ENCODE measurements at places on chromosomes 1 and 21. TPM values are rescaled to one million over a fixed set of nuclear protein-coding genes. Genes with fewer than 3 reads are reported as not detected.

- no peak overlapping the region for H3K27ac ChIP-seq
- no peaks in the 10 kb centered on the region for H3K27me3 ChIP-seq
- peaks cover 6% of the 10 kb centered on the region for H3K36me3 ChIP-seq
- DNase-seq, result no peak
Observed at GRCh38 chr1:183551924-183552323, 38.3 kb downstream of the NCF2 start.

DNA sequence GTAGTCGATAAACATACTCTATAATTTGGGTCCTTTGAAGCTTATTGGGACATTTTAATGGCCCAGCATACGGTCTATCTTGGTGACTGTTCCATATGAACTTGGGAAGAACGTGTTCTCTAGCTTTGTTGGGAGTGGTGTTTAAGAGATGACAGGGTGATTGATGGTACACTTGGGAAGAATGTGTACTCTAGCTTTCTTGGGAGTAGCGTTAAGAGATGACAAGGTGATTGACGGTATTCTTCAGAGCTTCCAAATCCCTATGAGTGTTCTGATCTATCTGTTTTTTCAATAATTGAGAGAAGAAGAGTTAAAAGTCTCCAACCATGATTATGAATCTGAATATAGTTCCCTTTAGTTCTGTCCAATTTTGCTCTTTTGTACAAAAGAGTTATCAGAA lies 9.4 kb downstream of the NPHP4 start:
- no peaks in the 10 kb centered on the region for H3K27me3 ChIP-seq
- no peak overlapping the region for H3K4me3 ChIP-seq
- DNase-seq, result no peak
- H3K36me3 ChIP-seq, result no peaks in the 10 kb centered on the region
- no peaks in the 10 kb centered on the region for H3K4me1 ChIP-seq

The ZNF124 gene
- total RNA-seq, result 52.9 TPM

- no peaks in the 10 kb centered on the region for H3K27me3 ChIP-seq
- H3K27ac ChIP-seq, result no peak overlapping the region
- no peak overlapping the region for H3K4me3 ChIP-seq
- DNase-seq, result no peak
Observed at GRCh38 chr1:12201352-12202189, 28.3 kb upstream of the VPS13D start.

DNA sequence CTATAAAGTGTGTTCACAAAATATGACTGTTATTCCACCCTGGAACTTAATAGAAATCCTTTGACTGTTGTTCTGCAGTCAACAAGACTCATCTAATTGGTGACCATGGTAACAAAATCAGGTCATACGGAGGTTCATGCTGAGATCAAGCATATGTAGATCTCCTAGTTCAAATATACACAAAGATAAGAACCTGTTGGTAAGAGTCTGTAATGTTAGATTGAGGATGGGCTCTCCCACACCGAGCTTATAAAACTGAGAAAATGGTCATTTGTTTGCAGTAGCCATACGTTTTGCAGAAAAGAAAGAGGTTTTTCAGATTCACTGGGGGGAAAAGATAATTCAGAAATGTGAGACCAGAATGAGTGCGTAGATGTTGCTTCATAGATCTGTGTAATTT lies 468.1 kb downstream of the RPS6KC1 start:
- H3K4me3 ChIP-seq, result no peak overlapping the region
- H3K27me3 ChIP-seq, result no peaks in the 10 kb centered on the region
- DNase-seq, result no peak
- no peaks in the 10 kb centered on the region for H3K36me3 ChIP-seq
- no peaks in the 10 kb centered on the region for H3K4me1 ChIP-seq

The CAPN8 gene
- 4.1 TPM for total RNA-seq

The MYOG gene
- not detected for total RNA-seq

The TMEM35B gene
- total RNA-seq, result 13.9 TPM

The S100PBP gene
- total RNA-seq, result 23.8 TPM

GRCh38 chr1:183989078-183989577 lies 48.4 kb downstream of the COLGALT2 start:
- DNase-seq, result no peak
- H3K36me3 ChIP-seq, result no peaks in the 10 kb centered on the region
- H3K4me1 ChIP-seq, result peaks cover 64% of the 10 kb centered on the region
- no peak overlapping the region for H3K4me3 ChIP-seq

DNA sequence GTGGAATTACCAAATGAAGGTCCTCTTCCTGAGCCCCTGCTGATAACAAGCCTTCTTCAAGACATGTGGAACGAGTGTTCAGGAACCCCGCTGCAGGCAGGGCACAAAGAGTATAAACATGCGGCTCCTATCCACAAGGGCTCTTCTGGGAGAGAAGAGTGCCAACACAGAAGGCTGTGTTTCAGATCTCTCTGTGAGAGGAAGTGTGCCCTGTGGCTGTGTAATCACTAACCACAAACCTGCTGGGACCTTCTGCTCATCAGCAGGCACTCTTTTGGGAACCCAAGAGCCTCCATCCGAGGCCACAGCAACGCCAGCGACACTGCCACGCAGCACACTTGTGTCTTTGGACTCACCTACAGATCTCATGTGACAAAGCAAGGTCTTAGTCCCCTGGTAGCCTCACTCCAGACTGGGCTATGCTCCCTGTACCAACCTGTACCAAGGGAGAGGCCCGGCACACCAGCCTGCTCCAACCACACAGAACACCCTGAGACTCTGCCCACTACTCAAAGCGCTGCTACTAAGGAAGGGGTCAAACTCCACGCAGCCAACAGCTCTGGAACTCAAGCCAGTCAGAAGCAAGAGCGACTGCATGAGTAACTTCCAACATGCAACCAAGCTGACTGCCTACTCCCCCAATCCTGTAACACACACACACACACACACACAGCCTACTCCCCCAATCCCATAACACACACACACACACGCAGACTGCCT lies 7.8 kb downstream of the PTTG1IP start:
- no peaks in the 10 kb centered on the region for H3K36me3 ChIP-seq
- H3K4me3 ChIP-seq, result no peak overlapping the region
- no peaks in the 10 kb centered on the region for H3K27me3 ChIP-seq
- peak overlapping the region; percentile 88 for H3K27ac ChIP-seq
- H3K4me1 ChIP-seq, result peaks cover 39% of the 10 kb centered on the region

The C1QB gene
- total RNA-seq, result not detected

DNA sequence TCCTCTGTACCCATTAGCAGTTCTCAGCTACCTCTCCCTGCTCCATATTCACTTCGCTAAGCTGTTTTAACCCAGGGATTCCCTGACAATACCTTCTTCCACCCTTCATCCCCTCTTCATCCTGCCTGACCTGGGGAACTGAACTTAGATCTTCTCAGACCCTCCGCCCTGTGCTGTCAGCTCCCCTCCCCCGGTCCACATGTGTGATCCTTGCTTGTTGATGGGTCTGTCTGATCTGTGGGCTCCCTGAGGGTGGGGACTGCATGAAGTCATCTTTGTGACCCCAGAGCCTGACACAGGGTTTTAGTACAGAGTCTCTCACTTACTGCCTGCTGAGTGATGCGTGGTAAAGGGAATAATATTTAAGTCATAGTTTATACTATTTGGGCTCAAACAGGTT lies 11.8 kb downstream of the CHAF1B start:
- no peak overlapping the region for H3K27ac ChIP-seq
- H3K36me3 ChIP-seq, result no peaks in the 10 kb centered on the region
- no peaks in the 10 kb centered on the region for H3K27me3 ChIP-seq
- no peak for DNase-seq

DNA sequence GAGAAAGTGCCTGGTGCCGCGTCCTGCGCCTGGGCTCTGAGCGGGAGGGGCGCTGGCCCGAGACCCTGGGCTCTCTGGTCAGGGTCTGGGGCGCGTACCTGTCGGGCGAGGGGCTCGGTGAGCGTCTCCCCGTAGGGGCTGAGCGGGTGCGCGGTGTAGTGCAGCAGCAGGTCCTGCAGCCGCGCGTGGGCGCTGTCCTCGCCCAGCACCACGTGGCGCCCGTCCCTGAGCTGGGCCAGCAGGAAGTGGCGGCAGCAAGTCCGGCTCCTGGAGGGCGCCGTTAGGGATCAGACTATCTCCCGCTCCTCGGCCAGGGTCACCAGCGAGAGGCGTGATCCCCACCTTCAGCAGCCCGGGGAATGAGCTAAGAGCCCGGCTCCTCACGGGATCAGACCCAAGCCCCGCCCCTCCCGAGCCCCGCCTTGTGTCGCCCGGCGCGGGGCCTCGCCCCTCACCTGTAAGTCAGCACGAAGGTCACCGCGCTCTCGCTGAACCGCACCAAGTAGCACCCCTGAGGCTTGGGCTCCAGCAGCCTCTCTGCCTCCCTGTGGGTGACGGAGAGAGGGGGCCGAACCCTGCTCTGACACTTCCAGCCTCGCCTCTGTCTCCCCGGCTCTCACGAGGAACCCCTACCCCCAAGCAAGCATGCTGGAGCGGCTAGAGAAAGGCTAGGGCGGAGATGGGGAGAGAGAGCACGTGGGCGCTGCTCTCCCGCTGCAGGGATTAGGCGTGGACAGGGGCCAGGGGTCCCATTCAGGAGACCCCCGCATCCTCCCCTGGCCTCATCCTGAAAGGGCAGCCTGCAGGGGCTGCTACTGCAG lies 2.7 kb downstream of the SH2D2A start:
- H3K27ac ChIP-seq, result peak overlapping the region; percentile 53
- no peaks in the 10 kb centered on the region for H3K27me3 ChIP-seq
- H3K4me3 ChIP-seq, result peak overlapping the region; percentile 55
- no peaks in the 10 kb centered on the region for H3K36me3 ChIP-seq
- peak; percentile 85 for DNase-seq

GRCh38 chr21:44490816-44491215 lies 35.5 kb downstream of the LRRC3 start:
- H3K27me3 ChIP-seq, result no peaks in the 10 kb centered on the region
- H3K4me1 ChIP-seq, result no peaks in the 10 kb centered on the region
- H3K27ac ChIP-seq, result no peak overlapping the region
- H3K4me3 ChIP-seq, result no peak overlapping the region

- H3K4me3 ChIP-seq, result no peak overlapping the region
- H3K27ac ChIP-seq, result no peak overlapping the region
- no peak for DNase-seq
- H3K4me1 ChIP-seq, result peaks cover 7% of the 10 kb centered on the region
Observed at GRCh38 chr1:50183378-50184133, 74.8 kb downstream of the ELAVL4 start.

DNA sequence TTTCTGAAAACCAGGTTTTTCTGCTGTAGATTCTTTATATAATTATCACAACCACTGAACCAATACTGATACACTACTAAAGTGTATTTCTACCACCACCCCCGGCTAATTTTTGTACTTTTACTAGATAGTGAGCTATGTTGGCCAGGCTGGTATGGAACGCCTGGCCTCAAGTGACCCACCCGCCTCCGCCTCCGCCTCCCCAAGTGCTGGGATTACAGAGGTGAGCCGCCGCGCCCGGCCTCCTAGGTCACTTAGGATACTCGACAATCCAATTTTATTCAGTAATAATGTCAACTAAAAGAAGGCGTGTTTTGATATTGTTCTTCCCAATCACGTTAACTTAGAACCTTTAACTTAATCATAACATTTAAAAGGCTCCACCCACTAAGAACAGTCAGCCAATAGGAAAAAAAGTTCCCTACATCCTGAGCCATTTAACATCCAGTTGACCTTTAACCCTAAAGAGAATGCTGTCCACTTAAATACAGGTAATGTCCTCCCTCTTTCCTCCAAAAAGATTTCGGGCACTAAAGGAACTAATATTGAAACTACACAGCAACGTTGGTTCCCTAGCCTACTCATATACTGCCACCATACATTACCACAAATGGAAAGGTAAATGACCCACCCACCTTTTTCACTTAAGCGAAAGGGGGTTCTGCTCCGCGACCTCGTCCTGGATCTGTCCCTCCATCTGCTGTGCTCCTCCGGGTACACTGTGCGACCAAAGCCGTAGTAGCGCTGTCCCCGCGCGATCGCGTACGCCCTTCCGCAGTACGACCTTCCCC lies 1.2 kb downstream of the RSRP1 start:
- peaks cover 12% of the 10 kb centered on the region for H3K4me1 ChIP-seq
- H3K27ac ChIP-seq, result peak overlapping the region; percentile 92
- no peak for DNase-seq
- no peaks in the 10 kb centered on the region for H3K36me3 ChIP-seq
- no peaks in the 10 kb centered on the region for H3K27me3 ChIP-seq
- H3K4me3 ChIP-seq, result peak overlapping the region; percentile 86

GRCh38 chr1:24743404-24744211 lies 1.6 kb upstream of the CLIC4 start:
- DNase-seq, result no peak
- peaks cover 21% of the 10 kb centered on the region for H3K4me1 ChIP-seq
- no peak overlapping the region for H3K4me3 ChIP-seq
- peak overlapping the region; percentile 82 for H3K27ac ChIP-seq
- H3K36me3 ChIP-seq, result no peaks in the 10 kb centered on the region
- no peaks in the 10 kb centered on the region for H3K27me3 ChIP-seq

The KRTAP19-3 gene
- not detected for total RNA-seq

DNA sequence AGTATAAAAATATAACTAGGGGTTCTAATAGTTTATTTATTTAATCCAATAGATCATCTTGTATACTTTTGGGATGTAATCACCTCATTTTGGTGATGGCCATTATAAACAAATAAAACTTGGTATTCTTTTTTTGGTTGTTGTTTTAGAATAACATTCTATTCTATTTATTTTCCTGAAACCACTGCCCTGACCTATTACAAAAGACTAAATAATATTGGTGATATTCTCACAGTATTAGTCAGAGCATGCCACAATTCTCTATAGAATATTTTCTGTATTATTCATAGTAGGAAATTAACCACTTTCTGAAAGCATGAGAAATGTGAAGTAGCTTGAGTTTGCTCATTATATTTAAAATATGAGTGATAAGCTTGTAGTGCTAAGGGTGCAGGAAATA lies 54.1 kb upstream of the LRRC7 start:
- no peaks in the 10 kb centered on the region for H3K4me1 ChIP-seq
- no peaks in the 10 kb centered on the region for H3K36me3 ChIP-seq
- no peak for DNase-seq
- H3K4me3 ChIP-seq, result no peak overlapping the region
